ENCODE measurements at places on chromosomes 4 and X.
A peak's percentile ranks its signal among the peaks of the same experiment; 100 is the strongest.

GRCh38 chrX:120791013-120791643, 84.5 kb downstream of the CT47B1 start:
- peak; percentile 36 for DNase-seq

DNA sequence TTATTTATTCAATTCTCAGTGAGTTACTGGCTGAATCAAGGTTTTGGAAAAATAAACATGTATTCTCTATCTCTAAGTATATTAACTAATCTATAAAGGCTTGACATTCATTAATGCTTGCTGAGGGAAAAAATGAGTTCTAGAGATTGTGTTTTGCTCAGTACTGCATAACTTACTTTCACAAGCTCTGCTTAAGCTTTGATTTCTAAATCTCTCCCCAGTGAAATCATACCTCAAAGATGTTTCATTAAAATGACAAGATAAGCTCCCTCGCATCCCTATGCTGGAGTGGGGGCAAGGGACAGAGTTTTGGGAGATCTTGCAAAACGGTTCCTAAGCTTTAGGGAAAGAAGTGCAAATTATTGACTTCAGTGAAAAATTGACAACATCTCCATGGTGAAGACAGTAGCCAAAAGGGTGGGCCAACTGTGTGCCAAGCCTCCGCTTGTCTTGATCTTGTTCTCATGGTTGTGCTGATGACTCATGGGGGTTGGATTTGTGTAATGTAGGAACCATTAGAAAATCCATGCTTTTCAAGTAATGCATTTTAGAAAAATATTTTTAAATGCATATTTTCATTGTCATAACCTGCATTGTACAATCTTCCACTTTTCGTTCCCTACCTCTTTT, 521.4 kb downstream of the RPA4 start:
- DNase-seq: no peak

DNA sequence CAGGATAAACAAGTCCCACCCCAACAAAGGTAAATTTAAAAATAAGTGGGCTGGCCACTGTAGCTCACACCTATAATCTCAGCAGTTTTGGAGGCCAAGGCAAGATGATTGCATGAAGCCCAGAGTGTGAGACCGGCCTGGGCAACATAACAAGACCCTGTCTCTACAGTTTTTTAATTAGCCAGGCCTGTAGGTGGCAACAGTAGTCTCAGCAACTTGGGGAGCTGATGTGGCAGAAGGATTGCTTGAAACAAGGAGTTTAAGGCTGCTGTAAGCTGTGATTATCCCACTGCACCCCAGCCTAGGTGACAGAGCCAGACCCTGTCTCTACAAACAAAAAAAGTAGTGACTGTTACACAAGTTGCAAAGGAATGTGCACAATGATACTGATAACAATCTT, 74.6 kb upstream of the FAAH2 start:
- DNase-seq: no peak

DNA sequence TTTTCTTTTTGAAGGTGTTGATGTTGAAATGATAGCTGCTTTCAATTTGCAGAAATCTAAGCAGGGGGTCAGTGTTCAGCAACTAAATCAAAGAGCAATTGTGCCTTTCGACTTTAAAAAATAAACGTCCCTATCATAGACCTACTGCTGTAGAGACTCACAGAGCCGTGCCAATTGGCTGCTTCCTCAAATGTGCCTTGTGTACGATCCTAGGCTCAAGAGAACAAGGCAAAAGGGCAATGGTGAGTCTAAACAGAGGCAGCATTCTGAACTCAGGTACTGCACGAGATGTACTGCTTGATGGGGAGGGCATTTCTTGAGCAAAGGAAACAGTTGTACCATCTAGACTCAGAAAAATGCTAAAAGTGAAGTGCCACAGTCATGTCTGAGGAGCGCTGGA, 29.8 kb downstream of the OPHN1 start:
- DNase-seq: no peak

DNA sequence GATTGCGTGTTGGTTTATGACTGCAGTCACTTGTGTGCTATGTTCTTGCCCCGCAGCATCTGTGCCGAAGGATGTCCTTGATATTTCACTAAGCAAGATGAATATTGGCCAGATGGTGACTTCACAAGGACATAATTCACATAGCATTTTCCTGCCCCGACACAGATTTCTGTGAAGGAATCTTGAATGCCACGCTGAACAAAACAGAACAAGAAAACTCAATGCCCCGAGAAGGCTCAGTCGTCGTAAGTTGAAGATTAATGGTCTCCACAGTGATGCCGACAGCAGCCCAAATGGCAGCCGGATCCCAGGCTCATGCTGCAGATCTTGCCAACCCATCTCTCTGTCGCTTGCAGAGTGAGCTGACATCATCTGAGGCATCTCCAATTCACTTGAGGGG, 145.9 kb downstream of the CPEB2 start:
- DNase-seq: peak; percentile 52

- DNase-seq: peak; percentile 22
These were observed 591 bp upstream of the NWD2 start for GRCh38 chr4:37243722-37244582.

DNA sequence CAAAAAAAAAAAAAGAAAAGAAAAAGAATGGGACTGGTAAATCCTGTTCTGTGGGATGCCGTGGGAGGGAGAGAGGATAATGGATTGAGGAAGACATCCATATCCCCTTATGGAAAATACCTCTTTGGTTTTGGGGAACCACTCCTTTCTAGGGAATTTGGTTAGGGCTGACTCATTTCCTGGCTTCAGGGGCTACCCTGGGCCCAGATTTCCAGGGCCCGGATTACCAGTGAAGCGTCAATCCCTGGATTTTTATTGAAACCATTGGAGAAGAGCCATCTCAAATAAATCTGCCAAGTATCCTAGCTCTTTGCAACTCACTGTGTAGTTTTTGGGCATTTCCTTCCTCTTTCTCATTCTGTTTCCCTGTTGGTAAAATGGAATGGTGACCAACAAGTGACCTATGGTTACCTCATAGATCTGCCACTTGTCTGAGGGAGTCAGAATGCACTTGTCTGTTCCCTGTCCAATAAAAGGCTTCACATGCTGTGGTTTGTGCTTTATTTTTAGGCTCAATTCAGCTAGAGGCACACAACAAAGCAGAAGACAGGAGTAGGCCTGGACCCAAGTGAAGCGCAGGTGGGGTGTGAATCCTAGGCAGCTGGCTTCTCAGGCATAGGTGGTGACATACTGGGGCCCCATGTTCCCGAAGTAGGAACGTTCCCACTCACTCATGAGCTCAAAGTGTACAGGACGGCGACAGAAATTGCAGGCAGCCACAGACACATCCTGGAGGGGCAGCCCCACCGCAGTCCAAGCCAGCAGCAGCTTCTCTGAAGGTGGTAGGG, 8.6 kb downstream of the APEX2 start:
- no peak for DNase-seq

- no peak for DNase-seq
These were observed 101.2 kb upstream of the CBLL2 start for GRCh38 chrX:22171287-22172060.

DNA sequence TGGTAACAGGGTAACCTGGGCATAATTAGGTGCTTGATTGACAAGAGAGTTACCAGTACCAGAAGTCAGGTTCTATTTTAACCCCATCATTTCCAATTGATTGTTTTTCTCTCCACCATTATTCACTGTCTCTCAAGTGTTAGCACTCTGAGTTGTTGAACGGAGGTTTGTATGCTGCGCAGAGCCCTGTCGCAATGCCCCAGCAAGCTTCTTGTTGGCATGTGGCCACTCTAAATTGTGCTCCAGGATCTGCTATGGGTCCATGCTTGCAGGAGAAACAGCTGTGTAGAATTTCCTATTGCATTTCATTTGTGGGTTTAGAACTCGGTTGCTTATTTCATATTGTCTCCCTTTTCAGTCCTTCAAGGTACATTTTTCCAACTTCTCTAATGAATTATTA, 98.2 kb downstream of the KLHL8 start:
- no peak for DNase-seq
